GM23248 (cell line): ENCODE measurements at places on chromosomes 7 and 10. TPM values are rescaled to one million over a fixed set of nuclear protein-coding genes. Genes with fewer than 3 reads are reported as not detected.

DNA sequence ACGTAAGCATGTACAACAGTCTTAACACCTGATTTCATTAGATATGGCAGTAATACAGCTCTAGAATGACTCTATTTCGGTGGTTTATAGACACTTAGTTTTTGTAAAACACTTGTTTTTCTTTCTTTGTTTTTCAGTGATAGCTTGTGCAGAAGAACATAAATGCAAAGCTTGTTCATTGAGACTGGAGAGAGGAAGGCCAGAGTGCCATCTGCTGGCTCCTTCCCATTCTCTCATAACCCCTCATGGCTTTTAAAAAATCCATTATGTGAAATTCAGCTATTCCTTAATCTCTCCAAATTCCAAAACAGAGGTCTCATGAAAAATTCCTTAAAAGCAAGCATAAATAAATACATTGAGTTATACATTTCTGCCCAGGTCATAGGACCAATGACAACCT, 76.3 kb downstream of the CACNB2 start:
- peak; percentile 62 for DNase-seq

GRCh38 chr10:28020080-28020860, 21.4 kb upstream of the ODAD2 start:
- DNase-seq = no peak

DNA sequence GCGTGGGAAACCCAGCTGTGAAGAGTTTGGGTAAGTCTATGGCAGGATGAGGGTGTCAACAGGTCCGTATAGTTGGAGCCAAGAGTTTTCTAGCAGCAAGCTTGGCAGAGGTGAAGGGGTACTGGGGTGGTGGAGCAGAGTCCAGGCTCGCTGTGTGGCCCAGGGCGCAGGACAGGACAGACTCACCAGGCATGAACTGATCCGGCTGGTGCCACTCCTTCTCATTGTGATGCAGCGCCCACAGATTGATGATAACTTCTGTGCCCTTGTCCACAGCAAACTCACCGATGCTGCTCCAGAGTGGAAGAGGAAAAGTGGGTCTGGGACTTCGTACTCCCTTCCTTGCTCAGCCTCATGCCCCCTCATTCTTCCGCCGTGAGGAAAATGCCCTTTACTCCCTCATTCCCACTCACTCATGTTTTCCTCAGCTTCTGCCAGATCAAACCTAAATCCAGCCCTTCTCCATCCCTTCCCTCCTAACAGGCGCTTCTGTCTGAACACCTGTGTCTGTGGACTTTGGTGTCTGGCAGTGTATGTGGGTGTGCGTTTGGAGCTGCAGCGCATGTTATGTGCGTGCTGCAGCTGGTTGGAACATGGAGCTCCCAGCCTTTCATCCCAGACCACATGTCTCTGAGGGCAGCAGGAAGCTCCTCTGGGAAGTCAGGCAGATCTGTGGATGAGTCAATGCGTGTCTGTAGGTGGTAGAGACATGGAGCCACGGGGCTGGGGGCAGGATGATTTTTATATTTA, 5.7 kb downstream of the CYP17A1 start:
- DNase-seq = peak; percentile 67

- peak; percentile 2 for DNase-seq
Measured at GRCh38 chr7:117810642-117811512, 62.4 kb downstream of the CTTNBP2 start.

GRCh38 chr10:31707093-31708039, 221.3 kb downstream of the ARHGAP12 start:
- DNase-seq = peak; percentile 86

- DNase-seq = no peak
Measured at GRCh38 chr10:43983856-43984271, 335.2 kb upstream of the ZNF32 start.

DNA sequence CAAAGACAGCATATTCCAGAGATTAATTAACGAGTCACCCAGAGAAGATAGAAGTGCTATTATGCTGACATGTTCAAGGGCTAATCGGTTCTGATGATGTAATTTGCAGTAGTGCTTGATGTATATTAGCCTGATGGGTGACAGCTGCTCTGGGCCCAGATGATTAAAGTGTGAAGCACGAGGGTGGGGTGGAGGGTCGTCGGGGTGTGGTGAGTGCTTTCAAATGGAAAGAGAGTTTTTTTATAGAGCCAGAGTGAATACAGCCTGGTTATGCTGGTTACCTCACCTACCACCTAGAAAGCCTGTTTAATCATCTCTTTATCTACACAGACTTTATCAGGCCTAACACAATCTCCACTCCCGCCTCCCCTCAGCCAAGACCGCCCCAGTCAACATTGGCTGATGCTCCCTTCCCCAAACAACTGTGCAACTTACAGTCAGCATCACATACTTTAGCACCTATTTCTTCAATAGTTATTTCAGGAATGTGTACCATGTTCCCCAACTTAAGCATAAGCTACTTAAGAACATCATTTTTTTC, 11.5 kb upstream of the STN1 start:
- DNase-seq = no peak

- DNase-seq = peak; percentile 63
Measured at GRCh38 chr10:87771871-87772500, 46.0 kb downstream of the ATAD1 start.

DNA sequence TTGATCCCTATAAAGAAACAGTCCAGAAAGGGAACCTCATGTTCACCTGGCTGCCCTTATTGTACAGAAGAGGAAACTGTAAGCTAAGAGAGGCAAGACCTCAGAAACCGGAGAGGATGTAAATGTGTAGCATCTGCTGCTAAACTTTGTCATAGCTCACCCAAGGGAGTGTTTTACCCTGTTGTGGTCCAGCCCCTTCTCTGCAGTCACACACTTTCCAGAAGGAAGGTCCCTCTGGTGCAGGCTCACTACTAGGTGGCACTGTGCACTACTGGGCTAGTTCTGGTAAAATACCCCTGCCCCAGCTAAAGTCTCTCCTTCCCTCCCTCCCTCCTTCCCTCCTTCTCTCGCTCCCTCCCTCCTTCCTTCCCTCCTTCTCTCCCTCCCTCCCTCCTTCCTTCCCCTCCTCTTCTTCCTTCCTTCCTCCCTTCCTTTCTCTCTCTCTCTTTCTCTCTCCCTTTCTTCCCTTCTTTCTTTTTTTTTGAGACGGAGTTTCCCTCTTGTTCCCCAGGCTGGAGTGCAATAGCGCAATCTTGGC, 42.5 kb upstream of the LCOR start:
- DNase-seq = no peak

Gene ITPRID1
- polyA plus RNA-seq = not detected in 2 replicates

Gene TAS2R16
- not detected in 2 replicates for polyA plus RNA-seq

Gene SLC39A12
- not detected in 2 replicates for polyA plus RNA-seq

Gene GBX1
- not detected in 2 replicates for polyA plus RNA-seq
